ENCODE measurements at places on chromosomes 5 and 9.

DNA sequence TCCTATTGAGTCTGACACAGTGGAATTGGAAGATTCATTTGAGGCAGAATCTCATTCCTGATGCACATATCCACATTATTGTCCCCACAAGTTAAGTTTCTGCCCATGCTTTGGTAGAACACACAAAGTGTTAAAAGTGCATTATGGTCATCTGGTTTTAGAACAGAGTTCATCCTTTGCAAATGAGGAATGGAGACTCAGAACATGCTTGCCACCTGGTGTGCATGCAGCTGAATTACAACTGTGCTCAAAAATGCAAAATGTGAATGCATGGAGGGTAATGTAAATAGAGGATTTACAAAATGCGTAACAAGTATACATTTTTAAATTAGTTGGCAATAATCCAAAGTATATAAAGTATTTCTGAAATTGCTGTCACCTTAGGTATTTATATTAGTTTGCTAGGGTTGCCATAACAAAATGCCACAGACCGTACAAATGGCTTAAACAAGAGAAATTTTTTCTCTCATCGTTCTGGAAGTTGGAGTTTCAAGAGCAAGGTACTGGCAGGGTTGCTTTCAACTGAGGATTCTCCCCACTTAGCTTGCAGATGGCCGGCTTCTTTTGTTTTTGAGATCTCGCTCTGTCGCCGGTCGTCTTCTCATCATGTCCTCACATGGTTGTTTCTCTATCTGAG, 671.1 kb downstream of the TAF11L14 start:
- DNase-seq: no peak

DNA sequence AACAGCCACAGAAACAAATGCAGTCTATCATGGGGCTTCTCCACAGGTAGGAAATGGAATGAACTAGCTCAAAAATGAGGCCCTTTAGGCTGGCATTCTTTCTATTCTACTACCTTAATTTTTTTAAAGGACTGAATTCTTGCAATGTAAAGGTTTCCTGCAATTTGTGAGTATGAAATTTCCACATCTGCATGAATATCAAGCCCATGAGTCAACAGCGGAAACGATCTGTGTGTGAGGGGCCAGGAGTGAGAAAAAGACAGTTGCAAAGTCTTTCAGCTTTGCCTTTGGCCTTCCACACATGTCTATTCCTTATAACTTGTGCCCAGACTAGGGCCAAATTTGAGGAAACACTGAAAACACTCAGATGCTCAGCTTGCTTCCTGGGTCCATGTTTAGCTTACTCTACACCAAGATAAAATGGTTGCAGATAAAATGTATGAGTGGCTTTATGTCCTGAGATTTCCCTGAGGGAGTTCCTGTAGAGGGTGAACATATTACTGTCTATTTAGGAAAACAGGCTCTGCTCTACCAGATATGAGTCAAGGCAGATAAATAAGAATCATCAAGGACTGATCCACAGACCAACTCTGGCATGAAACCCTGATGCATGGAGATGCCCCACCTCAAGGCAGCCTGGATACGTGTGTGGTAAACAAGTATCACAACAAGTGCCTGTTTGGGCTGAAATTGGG, 46.5 kb downstream of the RETREG1 start:
- DNase-seq: no peak

DNA sequence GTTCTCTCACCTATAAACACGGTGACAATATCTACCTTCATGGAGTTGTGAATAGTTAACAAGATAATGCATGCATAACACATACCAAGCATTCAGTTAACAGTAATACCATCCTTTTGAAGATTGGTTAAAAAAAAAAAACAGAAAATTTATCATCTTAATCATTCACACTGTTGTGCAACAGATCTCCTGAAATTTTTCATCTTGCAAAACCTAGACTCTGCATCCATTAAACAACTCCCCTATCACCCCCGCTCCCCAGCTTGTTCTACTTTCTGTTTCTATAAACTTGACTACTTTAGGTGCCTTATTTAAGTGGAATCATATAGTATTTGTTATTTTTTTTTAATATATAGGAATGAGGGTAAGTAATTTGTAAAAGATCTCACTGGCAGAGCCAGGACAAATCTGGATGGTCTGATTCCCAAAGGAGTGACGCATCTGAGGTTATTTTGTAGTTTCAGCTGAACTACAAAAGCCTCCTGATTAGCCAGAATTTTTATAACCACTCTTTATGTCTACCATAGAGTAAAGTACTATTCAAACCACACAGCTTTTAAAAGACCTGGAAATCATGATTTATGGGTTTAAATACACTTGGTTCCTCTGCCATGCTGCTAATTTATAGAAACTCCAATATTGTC, 93.0 kb downstream of the FANCC start:
- no peak for DNase-seq

GRCh38 chr5:151251001-151251551, 1.9 kb upstream of the GM2A start:
- no peak for DNase-seq

DNA sequence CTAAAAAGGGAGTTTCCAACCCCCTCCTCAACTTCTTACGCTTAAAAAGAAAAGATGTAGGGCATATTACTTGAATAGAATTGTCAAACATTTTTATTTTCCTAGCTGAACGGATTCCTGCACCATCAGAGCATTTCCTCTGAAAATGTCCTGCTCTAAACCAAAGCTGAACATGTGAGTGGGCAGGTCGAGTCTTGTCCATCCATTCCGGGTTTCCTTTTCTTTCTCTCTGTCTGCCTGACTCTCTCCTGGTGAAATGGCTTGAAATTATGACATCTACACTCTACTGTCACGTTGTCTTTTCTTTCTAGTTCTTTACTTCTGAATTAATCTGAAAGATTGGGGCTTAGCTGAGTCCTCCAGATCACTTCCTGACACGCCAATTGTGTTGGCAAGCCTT, 39.2 kb upstream of the PTPN3 start:
- no peak for DNase-seq

DNA sequence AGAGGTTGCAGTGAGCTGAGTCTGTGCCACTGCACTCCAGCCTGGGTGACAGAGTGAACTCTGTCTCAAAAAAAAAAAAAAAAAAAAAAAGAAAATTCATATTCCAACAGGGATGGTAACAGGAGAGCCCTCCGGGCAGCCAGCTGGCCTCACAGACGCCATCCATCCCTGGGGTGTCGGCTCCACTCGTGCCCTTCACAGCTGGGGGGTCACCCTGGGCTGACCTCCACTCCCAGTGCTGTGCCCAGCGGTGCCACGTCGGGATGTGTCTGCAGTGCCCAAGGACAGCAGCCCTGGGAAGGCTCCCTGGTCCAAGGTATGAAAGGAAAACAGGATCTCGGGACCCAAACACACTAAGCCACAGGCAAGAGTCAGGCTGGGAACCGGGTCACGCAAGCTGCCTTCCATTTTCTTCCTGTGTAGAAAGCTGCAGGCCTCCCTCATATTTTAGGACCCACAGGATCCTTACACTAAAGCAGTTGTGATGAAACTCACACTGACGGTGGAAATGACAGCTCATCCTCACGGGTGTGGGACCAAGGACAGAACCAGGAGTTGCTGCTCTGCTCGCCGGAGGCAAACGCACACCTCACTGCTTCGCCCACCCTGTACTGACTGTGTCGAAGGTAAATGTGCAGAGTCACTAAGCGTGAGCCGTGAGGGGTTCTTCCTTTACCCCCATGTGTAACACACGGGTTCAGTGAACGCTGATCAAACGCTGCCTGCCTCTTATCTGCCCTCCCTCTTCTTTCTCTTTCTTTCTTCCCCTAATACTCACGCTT, 5.3 kb downstream of the SLC12A7 start:
- no peak for DNase-seq

GRCh38 chr5:143554918-143555477, 151.5 kb upstream of the NR3C1 start:
- no peak for DNase-seq
